GM23248 (cell line): ENCODE measurements at places on chromosomes 6 and 20. TPM values are rescaled to one million over a fixed set of nuclear protein-coding genes. Genes with fewer than 3 reads are reported as not detected.

RSPO3 gene
- total RNA-seq: 0.13 and 1.4 TPM in 2 replicates

SEL1L2 gene
- total RNA-seq: not detected in 2 replicates

PPP1R16B gene
- not detected in 2 replicates for total RNA-seq

GSTA3 gene
- not detected in 2 replicates for total RNA-seq

APMAP gene
- 109 and 129 TPM in 2 replicates for total RNA-seq

ACTL10 gene
- total RNA-seq: 3.2 and 3.4 TPM in 2 replicates

ATP6V1G2 gene
- 0.89 and 1.8 TPM in 2 replicates for total RNA-seq

STMN3 gene
- total RNA-seq: 26.8 and 37.6 TPM in 2 replicates

ARFGEF3 gene
- total RNA-seq: 0.11 and 0.13 TPM in 2 replicates

NMBR gene
- not detected in 2 replicates for total RNA-seq

SRF gene
- 23.5 and 29.6 TPM in 2 replicates for total RNA-seq

BPIFB4 gene
- not detected in 2 replicates for total RNA-seq

KCNK16 gene
- total RNA-seq: not detected in 2 replicates

HLA-DQA2 gene
- not detected in 2 replicates for total RNA-seq

PCED1A gene
- 36.8 and 39.2 TPM in 2 replicates for total RNA-seq

ANGPT4 gene
- total RNA-seq: not detected in 2 replicates

PTCRA gene
- not detected in 2 replicates for total RNA-seq

HDGFL1 gene
- total RNA-seq: not detected in 2 replicates

AKIRIN2 gene
- total RNA-seq: 21.4 and 24.9 TPM in 2 replicates

CSE1L gene
- total RNA-seq: 90.2 and 96.9 TPM in 2 replicates

ABRACL gene
- total RNA-seq: 12.9 and 17.1 TPM in 2 replicates

NOX3 gene
- not detected in 2 replicates for total RNA-seq

TOX2 gene
- 0.97 and 4.3 TPM in 2 replicates for total RNA-seq

TREM1 gene
- not detected in 2 replicates for total RNA-seq
